Germinal center (tissue), 1 donor: ENCODE measurements at places on chromosomes 6 and 20.

- DNase-seq = no peak
Observed at GRCh38 chr6:43076464-43077332, 584 bp downstream of the PTK7 start.

DNA sequence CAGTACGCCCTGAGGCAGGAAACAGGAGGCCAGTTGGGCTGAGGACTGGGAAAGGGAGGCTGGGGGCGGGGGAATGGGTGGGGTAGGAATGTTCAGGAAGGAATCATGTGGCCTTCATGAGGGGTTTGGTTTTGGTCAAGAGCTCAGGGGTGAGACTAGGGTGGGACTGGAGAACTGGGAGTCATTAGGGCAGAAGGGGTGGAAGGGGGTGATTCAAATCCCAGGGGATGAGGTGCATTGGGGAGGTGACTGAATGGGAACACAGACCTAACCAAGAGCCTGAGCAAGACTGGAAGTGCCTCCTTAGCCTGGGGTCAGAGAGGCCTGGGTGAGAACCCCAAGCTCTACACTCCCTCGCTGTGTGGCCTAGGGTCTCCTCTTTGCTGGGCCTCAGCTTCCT, 86.8 kb downstream of the DLGAP4 start:
- no peak for DNase-seq

- DNase-seq = no peak
Observed at GRCh38 chr6:816510-817084, 123.7 kb upstream of the EXOC2 start.

- no peak for DNase-seq
Observed at GRCh38 chr6:166382500-166382932, 224 bp downstream of the MPC1 start.

DNA sequence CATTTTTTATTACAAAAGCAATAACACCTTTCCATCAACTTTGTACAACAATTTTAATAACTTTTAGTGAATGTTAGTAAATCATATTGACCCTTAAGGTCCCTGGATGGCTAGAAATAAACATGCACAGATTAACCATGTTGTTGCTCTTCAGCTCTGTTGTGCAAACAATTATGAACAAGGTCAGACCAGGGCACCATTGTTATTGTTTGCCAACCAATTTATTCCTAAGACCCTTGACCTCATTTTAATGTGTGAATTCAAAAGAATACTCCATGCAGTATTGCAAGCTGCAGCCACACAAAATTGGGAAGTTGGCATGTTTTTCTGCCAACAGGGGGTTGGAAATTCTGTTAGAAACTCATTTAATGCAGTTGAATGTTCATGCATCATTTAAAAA, 426.6 kb upstream of the MAP3K7 start:
- no peak for DNase-seq

DNA sequence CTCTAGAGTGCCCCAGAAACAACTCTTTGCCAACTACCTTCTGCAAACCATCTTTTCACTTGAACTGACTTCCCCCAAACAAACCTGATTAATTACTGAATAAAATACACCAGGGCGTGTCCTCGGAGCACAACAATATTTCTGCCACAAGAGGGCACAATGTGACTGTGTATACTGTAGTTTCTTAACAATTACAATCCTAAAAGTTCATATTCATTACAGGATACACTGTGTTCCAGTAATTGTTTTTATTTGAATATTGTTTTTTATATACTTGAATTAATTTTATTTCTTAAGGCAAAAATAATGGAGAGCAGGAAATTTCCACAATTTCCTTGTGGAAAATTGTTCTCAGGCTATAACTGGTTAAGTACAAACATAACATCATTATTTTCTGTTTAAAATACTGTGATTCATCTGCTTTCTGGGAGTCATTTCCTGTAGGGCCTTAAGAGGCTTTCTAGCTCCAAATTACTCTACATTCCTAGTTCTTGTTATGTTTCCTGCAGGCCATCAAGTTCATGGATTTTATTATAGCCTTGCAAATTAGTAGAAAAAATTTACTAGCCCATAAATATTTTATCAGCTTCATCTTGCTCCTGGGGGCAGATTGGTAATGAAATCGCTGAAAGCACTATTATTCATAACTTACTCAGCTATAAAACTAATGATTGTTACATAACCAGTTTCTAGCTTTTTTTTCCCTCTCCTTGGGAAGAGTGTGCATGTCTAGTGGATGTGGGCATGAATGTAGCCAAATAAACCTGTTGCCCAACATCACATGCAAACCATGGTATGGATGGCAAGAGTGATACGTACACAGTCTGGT, 51.9 kb upstream of the SLC22A16 start:
- DNase-seq = peak; percentile 63

GRCh38 chr6:14454473-14454775, 336.9 kb downstream of the CD83 start:
- DNase-seq = no peak

DNA sequence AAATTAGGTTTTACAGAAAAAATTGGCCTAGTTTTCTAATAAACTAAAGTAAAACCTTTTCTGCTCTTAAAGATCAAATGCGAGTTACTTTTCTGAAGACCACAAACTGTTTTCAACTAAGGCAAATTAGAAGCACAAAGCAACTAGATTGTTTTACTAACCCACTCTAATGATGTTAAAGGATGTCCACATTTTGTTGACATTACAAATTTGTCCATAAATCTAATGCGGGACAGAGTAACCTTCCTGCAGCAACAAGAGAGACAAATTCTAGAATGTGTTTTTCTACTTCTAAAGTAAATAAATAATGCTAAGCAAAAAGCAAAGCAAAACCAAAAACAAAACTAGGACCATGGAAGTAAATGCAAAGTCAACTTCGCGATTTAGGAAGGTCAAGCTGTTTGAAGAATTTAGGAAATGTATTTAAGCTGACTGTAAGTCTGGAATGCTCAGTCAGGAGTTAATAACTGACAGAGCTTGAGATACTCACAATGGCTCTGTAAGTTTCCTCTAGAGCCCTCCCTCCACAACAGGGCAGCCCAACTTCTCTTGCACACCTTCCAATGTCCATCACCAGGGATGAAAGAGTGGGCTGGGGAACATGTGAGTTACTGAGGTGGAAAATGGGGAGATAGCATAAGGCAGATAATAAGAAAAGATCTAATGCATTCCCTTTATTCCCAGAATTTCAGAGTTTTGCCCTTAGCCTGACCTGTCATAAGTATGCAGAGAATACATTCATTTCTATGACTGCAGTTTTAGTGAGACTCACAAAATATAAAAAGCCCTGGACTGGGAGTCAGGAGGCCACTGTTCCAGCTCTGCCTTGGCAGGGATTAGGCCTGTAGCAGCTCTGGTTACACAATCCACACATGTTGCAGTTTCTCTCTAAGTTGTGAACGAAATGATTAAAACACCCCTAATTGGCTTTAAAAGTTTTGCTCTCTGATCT, 158.8 kb downstream of the FOXA2 start:
- no peak for DNase-seq

DNA sequence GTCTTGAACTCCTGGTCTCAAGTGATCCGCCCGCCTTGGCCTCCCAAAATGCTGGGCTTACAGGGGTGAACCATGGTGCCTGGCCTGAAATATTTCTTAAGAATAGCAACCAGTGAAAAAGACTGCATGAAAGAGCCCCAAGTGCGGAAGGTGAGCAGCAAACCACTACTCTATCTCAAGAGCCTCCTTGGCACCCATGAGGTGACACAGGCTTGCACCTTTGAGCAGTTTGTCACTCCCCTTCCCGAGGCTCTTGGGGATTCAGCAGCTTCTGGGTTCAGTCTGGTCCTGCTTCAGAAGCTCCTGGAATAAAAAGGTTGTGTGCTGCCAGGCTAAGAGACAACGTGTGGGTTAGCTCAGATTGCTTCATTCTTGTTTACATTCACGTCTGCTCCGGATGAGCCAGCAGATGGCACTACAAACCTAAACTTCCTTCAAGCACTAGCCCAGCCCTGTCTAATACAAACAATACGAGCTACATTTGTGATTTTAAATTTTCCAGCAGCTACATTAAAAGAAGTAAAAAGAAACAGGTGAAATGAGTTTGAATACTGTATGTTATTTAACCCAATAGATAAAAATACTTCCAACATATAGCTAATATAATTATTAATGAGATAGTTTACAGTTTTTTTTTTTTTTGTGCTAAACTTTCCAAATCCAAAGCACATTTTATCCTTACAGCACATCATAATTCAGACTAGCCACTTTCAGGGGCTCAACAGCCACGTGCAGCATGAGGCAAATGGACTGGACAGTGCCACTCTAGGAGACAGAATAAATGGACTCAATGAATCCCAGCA, 46.2 kb downstream of the GJA10 start:
- DNase-seq = peak; percentile 52

DNA sequence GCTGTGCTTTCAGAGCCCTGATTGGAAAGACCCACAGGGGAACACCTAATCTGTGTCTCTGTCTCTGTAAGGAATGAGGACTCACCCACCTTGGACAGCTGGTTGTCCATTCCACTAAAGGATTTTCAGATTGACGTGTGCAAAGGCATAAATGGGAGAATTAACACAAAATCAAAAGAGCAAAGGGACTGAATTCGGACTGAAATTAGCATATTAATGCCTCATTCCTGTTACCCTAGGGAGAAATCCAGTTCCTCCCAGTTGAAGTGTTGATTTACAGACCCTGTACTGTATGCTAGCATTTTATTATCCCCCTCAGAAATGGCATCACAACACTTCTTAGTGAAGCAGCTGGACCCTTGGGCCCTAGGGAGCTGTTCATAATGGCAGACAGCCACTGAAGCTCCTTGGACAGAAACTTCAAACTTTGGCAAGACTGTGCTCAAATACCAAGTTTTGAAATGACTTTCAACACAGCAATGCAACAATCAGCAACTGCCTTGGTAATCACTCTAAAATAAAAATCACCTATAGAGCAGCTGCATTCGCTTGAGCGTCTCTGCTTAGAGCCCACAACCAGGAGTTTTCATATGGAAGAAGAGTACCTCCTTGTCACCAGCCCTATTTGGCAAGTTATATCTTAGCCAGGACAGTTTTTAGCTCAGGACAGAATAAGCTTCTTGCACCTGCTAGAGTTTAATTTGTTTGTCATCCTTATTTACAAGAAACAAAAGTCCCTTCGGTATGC, 118.1 kb downstream of the TRDN start:
- no peak for DNase-seq

DNA sequence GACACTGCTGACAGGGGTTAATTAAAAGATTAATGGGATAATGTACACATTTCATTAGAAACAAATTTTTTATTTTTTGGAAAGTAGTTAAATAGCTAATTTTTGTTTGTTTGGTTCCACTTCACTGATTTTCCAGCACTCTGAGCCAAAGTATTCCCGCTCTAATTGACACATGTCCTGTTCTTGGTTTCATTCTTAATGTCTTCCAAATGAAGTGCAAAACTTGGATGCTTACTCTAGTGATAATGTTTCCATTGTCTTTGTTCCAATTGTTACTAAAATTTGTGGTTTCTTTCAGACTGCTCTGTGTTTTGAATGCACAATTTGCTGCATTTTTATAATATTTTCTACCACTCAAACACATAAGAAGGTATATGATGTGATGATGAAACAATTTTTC, 794.3 kb downstream of the PHF3 start:
- no peak for DNase-seq

DNA sequence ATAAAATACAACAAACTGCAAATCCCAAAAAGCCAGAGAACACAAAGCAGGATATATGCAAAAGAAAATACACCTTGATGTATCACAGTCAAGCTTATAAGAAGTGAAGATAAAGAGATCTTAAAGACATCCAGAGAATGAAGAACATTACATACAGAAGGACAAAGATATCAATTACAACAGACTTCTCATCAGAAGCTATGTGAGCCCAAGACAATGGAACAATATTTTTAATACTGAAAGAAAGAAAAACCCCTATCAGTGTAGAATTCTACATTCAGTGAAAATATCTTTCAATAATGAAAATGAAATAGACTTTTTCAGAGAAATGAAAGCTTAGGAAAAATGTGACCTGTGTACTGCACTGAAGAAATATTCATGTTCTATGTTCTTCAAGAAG, 104.5 kb upstream of the PHACTR3 start:
- no peak for DNase-seq

GRCh38 chr6:89048985-89049384, 31.6 kb upstream of the PNRC1 start:
- DNase-seq = no peak

GRCh38 chr20:47612670-47613069, 111.0 kb downstream of the NCOA3 start:
- DNase-seq = no peak

DNA sequence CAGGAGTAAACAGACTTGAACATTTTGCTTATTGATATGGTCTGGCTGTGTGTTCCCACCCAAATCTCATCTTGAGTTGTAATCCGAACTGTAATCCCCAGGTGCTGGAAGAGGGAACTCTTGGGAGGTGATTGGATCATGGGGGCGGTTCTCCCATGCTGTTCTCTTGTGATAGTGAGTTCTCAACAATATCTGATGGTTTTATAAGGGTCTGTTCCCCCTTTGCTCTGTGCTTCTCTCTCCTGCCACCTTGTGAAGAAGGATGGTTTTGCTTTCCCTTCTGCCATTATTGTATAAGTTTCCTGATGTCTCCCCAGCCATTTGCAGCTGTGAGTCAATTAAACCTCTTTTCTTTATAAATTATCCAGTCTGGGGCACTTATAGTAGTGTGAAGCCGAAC, 40.0 kb downstream of the MYLIP start:
- DNase-seq = no peak

- DNase-seq = no peak
Observed at GRCh38 chr6:92169506-92169905, 1249.9 kb downstream of the EPHA7 start.

GRCh38 chr6:79441192-79441591, 96.0 kb downstream of the LCA5 start:
- no peak for DNase-seq

- peak; percentile 3 for DNase-seq
Observed at GRCh38 chr6:156131221-156131903, 645.8 kb upstream of the ARID1B start.

DNA sequence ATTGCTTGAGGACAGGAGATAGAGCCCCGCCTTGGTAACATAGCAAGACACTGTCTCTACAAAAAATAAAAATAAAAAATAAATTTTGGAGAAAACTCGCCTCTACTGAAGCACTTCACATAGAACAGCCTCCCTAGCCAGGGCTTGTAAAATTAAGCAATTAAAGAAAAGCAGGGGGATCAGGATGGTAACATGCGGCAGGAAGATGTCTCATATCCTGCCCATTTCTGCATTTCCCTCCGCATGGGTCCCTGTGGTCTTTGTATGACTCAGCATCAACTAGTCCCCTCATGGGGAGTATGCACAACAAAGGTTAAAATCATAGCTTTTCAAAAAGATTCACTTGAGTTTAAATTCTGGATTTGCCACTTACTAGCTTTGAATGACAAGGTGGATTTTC, 379.0 kb downstream of the EPHA7 start:
- no peak for DNase-seq

- no peak for DNase-seq
Observed at GRCh38 chr6:53119772-53120409, 28.8 kb downstream of the GCM1 start.

- no peak for DNase-seq
Observed at GRCh38 chr6:138219398-138219797, 1.1 kb upstream of the PBOV1 start.
